H4 (cell line): ENCODE measurements at places on chromosomes 5 and 9.

DNA sequence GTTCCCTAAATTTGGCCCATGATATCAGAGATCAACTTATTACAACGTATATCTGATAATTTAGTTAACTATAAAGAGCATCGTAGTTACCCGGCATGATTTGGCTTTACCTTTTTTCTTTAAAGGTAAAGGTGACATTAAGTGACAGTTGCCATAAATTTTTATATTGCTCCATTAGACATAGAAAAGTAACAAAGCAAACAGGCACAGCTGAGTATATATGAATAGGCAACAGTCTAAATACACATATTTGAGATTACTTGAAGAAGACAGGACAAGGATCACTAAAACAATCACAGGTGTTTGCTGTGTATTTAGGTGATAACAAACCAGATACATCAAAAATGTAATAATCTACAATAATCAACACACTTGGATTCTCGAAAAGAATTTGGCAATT is 34.8 kb downstream of the RFX3 start:
- DNase-seq = no peak

DNA sequence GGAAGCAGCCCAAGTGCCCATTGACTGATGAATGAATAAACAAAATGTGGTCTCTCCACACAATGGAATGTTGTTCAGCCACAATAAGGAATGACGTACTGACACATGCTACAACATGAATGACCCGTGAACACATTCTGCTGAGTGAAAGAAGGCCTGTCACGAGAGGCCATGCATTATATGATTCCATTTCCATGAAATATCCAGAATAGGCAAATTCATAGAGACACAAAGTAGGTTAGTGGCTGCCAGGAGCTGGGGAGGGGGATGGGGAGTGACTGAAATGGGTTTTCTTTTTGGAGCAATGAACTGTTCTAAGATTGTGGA is 41.4 kb downstream of the BICD2 start:
- peak; percentile 60 for DNase-seq

DNA sequence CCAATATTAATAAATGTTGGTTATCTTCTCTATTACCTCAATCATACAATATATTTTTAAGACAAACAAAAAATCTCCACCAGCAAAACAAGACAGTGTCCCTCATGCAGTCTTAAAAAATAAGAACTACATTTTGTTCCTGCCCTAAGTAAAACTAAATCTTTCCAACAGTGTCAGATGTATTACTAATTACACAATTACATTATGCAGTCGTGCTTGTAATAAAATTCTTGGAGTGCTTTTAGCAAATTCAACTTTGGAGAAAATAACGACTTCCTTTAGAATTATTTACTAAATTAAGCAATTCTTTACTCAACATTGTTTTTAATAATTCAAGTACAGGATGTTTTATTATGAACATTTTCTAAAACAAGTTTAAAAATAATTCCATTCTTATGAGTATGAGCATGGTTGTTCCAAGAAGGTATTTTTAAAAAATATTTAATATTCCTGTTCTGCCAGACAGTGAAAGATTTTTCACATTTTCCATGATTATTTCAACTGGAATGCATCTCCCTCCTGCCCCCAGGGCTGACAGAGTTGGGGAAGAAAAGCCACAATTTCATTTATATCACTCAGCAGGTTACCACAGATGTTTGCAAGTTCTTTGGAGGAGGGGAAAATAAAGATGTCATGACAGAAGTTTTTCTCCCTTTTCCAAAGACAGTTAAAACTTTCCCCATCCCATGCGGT is 137.9 kb downstream of the FAM114A2 start:
- DNase-seq = no peak

DNA sequence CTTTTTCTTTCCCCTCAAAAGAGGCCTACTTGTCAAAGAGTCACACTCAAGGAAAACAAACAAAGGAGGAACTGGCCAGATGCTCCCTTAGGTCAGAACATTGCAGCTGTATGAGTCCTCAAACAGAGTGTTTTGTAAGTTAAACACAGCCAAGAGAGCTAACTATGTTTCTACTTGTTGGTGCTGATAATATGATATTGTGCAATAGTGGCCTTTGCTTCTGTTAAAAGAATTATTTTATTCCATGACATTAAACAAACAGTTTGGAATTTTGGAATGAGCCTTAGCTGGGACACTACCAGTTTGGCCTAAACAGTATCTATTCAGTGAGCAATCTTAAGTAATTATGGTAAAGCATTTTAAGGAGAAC is 56.0 kb upstream of the TPD52L3 start:
- no peak for DNase-seq

- no peak for DNase-seq
These were observed 86.9 kb downstream of the MYO10 start for GRCh38 chr5:16849181-16849580.
